ENCODE measurements at places on chromosomes 7 and 10.

DNA sequence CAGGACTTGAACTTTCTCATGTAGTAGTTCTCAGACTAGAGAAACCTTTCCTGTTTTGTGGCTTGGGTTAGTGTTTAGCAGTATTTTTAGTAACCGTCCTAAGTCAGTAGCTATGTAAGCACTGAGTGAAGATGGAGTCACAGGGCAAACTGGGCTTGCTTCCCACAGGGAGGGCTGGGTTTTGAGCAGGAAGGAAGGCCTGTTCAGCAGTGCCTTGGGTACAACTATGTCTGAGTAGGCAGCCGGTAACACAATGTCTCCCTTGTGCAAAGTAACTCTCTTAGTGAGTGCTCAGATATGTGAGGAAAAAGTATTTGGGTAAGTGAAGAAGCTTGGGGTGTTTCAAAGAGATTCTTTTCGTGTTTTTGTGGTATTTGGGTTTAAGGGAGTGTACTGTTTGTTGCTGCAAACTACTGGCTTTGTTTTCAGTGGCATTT is 96.4 kb downstream of the CCSER2 start:
- DNase-seq = no peak

- no peak for DNase-seq
Observed at GRCh38 chr10:85575441-85575840, 791.2 kb downstream of the GRID1 start.

DNA sequence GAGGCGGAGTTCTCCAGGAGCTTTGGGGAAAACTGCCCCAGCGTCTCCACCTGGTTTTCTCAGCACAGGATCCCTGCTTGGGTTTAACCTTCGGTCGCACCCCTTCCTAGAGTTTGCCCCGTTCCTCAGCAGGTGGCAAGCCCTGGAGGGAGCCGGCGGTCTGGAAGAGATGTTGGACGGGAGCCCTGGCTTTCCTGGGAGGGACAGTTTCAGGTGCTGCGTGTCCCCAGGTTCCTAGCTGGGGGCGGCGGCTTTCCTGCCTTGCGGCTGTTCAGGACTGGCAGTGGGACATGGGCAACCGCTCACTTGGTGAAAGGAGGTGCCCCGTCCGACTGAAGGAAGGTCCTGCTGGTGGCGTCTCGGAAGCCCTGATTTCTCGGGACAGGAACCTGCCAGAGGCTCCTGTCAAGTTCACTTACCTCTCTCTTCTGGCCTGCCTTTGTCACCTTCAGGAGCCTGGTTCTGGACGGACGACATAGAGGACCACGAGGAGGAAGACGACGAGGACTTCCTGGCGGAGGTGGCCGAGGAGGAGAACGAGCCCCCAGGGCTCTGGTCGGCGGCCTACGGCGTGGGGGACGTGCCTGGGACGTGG is 14.8 kb downstream of the ZNF316 start:
- no peak for DNase-seq

- no peak for DNase-seq
Observed at GRCh38 chr10:28790146-28790545, 112.8 kb downstream of the BAMBI start.

DNA sequence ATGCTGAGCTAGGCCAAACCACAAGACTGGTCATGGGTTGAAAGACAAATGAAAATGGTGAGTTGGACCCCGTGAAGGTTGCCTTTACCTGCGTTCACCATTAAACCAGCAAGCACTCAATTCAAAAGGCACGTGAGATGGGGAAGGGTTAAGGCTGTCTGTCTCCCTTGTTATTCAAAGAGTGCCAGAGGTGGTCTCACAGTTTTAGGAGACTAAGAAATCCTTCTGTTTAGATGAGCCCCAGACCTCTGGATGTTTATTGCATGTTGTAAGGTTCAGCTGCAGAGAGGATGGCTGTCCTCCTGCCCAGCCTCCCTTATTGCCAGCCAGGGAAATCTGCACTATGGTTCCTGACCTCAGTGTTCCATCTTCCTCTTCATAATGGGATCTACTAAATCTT is 498.0 kb upstream of the CELF2 start:
- DNase-seq = no peak

- DNase-seq = no peak
Observed at GRCh38 chr10:132961787-132962622, 19.6 kb upstream of the CFAP46 start.

DNA sequence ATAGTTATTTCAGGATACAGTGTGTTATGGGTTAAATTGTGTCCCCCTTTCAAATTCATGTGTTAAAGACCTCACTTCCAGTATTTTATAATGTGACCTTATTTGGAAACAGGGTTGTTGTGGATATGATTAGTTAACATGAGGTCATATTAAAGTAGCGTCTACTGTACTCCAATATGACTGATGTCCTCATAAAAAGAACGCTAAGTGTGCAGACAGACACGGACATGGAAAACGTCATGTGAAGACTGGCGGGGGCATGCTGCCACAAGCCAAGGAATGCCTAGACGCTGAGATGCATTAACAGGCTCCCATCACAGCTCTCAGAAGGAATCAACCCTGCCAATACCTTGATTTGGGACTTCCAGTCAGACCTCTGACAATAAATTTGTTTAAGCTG is 1.5 kb upstream of the WDR37 start:
- DNase-seq = no peak

GRCh38 chr7:68280931-68281330 is 1284.3 kb downstream of the TYW1 start:
- no peak for DNase-seq

DNA sequence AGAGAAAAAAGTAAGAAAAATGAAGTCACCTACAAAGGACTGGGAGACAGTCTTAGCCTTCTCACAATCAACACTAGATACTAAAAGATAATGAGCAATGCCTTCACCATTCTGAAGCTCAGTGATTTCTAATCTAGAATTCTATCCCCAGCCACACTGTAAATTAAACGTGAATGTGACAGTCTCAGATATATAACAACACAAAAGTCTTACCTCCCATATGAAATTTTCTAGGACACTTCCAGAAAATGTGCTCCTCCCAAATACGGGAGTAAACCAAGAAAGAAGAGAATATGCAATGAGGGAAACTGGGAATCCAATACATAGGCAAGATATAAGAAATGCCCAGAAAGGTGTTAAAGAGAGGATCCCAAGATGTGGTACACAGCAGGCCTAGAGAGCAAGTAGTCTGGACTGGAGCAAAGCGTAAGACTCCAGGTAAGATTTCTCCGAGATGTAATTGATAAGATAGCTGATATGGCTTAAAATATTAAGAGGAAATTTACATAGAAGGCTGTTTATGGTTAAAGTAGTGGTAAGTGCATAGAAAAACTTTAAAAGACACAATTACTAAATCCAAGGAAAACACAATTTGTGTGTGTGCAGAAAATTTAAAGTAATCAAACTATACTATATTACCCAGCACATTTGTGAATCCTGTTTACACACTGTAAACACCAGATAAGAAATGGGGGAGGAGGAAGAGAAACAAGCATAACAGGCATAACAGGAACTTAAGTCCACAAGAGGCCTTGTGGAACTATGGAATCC is 44.1 kb downstream of the SGMS1 start:
- DNase-seq = no peak

DNA sequence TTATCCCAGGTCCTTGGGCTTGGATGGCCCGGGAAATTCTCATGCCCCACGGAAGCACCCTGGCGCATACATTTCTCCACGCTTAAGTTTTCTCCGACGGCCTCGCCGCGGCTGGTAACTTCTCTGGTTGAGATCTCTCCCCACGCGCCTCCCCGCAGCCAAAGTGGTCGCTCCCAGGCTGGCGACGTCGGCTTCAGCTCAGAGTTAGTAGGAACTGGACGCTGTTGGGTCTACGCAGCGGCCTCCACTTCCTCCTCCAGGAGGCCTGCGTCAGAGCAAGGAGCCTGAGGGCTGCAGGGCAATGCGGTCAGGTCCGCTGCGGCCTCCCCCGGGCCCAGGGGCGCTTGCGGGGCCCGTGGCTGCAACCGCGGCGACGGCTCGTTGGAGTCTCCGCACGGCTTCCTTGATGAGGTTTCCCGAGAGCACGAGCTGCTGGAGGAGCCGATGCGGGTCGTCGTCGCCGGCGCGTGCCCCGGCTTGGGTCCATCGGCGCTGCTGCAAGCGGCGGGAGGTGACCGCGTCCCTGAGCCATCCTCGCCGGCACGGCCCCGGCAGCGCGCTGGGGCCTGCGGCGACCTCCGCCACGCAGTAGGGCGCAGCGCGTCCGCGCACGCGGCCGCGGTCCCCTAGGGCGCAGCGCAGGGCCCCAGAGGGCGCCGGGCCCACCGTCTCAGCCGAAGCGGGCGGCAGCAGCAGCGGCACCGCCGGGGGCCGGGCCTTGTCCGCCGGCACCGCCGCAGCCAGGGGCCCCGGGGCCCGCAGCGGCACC is 744 bp downstream of the FRAT2 start:
- DNase-seq = peak; percentile 43

DNA sequence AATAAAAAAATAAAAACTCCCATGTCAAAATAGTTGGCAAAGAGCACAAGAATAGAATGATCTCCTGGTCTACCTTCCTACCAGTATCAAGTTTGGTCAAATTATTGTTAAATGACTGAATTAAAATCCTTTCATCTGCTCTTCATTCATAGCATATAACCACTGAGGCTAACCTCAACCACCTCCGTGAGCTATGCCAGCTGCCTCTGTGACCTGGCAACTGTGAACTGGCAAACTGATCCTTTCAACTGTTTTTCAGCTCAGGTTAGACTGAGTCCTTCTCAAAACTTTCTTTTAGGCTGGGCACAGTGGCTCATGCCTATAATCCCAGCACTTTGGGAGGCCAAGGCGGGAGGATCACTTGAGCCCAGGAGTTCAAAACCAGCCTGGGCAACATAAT is 36.1 kb downstream of the NUDCD3 start:
- DNase-seq = no peak

- DNase-seq = no peak
Observed at GRCh38 chr10:105188737-105189462, 547.8 kb downstream of the SORCS3 start.

DNA sequence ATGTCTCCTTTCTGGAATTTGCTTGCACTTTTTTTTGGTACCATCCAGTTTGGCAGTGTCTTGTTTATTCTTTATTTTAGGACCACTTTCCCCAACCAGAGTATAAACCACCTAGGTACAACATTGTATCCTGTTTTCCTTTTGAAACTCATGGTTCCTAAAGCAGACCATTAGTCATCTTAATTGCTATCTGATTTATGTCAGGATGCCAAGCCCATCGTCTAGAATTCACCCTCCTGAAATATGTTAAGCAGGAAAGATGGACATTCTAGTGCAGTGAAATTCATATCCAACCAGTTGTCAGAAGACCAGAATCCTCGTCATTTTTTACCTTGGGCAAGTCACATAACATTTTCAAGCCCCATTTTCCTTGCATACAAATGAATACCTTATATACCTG is 223.6 kb upstream of the KMT2E start:
- no peak for DNase-seq

DNA sequence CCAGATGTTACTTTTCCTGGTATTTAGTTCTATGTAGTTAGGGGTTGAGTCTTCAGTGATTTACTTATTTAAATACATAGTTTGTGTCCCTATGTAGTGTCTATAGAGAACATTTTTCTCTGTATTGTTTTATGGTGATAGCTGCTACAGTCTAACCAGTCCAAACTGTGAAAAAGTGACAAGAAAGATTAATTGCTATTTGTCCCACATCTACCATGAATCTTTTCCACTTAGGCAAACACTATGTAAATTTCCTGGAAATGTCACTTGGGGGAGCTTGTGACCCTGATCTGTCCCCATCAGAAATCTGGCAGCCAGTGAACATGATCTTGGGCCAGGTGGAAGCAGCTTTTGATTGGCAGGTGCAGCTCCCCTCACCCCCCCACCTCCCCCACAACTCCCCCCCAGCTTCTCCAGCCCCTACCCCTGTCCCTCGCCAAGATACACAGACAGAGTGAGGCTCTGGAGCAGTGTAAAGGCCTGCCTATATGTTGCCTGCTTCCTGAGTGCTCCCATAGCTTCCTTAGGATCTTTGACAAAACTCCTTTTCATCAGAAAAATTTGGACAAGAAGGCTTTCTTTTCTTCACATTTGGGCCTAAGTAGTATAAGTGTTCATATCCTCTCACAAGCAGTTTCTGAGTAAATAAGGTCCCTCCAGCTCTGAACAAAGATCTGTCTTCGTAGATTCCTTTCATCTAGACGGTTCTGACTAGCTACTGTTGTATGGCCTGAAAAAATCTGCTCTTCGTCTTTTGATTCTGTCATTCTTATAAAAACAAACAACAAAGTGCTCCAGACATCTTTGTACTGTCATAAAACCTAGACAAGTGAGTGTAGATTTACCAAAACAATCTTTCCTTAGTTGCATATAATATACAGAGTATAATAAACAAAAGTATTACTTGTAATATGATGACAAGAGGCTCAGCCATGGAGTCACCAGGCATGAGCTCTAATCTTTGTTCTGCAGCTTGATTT is 31.5 kb upstream of the SLC13A1 start:
- DNase-seq = no peak

DNA sequence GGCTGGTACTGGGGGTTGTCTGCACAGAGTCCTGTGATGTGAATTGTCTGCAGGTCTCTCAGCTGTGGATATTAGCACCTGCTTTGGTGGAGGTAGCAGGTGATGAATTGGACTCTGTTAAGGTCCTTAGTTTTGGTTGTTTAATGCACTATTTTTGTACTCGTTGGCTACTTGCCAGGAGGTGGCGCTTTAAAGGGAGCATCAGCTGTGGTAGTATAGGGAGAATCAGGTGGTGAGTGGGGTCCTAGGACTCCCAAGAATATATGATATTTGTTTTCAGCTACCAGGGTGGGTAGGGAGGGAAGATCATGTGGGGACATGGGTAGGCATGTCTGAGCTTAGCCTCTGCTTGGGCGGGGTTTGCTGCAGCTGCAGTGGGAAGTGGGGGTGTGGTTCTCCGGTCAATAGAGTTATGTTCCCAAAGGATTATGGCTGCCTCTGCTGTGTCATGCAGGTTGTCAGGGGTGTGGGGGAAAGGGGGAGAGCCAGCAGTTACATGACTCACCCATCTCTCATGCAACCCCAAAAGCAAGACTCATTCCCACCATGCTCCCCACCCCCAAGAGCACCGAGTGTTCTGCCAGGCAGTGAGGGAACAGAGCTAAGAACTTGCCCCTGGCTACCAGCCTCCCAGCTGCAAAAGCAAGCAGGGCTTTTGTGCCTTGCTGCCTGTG is 53.7 kb upstream of the ZNF273 start:
- no peak for DNase-seq

- DNase-seq = no peak
Observed at GRCh38 chr10:123389520-123389919, 235.3 kb downstream of the BUB3 start.

DNA sequence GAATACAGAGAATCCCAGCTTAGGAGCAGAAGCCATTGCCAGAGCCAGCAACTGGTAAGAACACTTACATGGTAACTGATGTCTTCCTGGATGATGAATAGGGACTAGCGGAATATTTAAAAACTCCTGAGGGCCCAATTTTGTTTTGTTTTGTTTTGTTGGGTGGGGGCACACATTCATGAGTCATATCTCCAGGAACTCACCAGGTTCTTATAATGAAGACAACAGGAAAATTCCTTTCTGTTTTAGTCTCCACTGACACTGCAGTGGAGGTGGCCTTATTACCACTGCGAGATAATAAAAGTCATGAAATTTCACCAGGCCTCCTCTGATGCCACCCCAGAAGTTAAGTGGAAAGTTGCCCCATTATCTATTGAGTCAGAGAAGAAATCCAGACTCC is 6.6 kb upstream of the CUZD1 start:
- no peak for DNase-seq

GRCh38 chr10:110932505-110933180 is 13.2 kb downstream of the SHOC2 start:
- no peak for DNase-seq
